Muscle of leg (tissue), 16 donors: ENCODE measurements at places on chromosomes 11 and 22. TPM values are rescaled to one million over a fixed set of nuclear protein-coding genes. Genes with fewer than 3 reads are reported as not detected.

Gene CYTH4
- polyA plus RNA-seq: 4.6 TPM

Gene PPP6R3
- 46.7 TPM for polyA plus RNA-seq

Gene CRYBB2
- polyA plus RNA-seq: not detected

Gene CDC42BPG
- polyA plus RNA-seq: 0.56 TPM

Gene CCND1
- 62.8 TPM for polyA plus RNA-seq

Gene CD3E
- polyA plus RNA-seq: 0.29 TPM

Gene ZNF195
- polyA plus RNA-seq: 13.7 TPM

Gene PACSIN3
- 145 TPM for polyA plus RNA-seq

Gene ARHGAP42
- 29.6 TPM for polyA plus RNA-seq

Gene LRRC74B
- 0.34 TPM for polyA plus RNA-seq

Gene XRRA1
- 9.7 TPM for polyA plus RNA-seq

Gene RBMXL2
- polyA plus RNA-seq: not detected

Gene NXPE2
- not detected for polyA plus RNA-seq

Gene ZNF202
- polyA plus RNA-seq: 16.7 TPM

Gene SPTBN2
- polyA plus RNA-seq: 17.7 TPM

Gene C22orf15
- 0.47 TPM for polyA plus RNA-seq

Gene OR2AG2
- polyA plus RNA-seq: not detected

Gene VPREB1
- polyA plus RNA-seq: 0.61 TPM

Gene SLC22A8
- polyA plus RNA-seq: not detected

Gene MYRF
- polyA plus RNA-seq: 3.3 TPM

Gene PATE2
- polyA plus RNA-seq: not detected

Gene MUC2
- 1.2 TPM for polyA plus RNA-seq

Gene TP53AIP1
- not detected for polyA plus RNA-seq

Gene PHF5A
- 56.2 TPM for polyA plus RNA-seq

Gene SULT4A1
- 2.4 TPM for polyA plus RNA-seq

Gene ARHGAP32
- 15.1 TPM for polyA plus RNA-seq

Gene CTSW
- polyA plus RNA-seq: 0.88 TPM

Gene FANCF
- polyA plus RNA-seq: 4.9 TPM

Gene INS
- not detected for polyA plus RNA-seq

Gene DAGLA
- polyA plus RNA-seq: 4.5 TPM

Gene TXNRD2
- polyA plus RNA-seq: 14.7 TPM

Gene TBX10
- polyA plus RNA-seq: 0.40 TPM

Gene PHLDA2
- 1.3 TPM for polyA plus RNA-seq

Gene IL17REL
- polyA plus RNA-seq: not detected
